ENCODE measurements at places on chromosomes 13 and 19.

DNA sequence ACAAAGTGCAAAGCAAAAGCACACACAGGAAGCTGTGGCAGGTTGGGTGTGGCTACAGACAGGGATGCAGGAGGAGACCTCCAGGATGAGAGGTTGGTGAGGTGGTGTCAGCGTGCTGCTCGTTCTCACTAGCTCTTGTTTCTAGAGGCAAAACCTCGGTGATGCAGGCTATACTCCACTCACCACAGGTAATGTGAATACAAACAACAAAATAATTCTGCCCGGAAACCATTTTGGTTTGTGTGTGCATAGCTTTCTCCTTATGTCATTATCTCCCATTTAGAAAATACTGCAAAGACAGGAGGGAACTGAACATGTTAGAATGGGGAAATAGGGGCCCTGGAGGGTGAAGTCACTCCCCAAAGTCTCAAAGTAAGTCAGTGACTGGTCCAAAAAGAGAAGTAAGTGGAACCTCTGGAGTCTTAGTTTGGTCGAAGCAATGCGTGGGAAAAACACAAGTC is 9.4 kb downstream of the LCP1 start:
- peak; percentile 73 for DNase-seq

DNA sequence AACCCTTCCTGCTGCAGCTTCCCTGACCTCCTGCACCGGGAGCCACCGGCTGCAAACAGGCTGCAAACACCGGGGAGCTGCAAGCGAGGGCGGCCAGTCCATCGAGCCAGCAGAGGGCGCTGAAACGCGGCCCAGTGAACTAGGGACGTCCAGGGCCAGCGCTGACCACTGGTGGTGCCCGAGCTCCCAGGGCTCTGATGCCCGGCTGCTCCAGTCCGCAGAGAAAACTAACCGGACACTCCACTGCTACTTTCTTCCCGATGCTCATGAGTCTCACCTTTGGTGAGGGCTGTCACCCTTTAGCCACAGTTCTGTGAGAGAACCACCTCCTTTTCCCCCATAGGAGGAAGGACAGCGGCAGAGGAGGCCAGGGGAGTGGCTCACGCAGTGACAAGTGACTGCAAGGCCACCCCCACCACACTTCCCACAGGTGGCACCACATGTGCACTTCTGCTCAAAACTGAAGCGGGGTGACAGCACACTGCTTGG is 82.8 kb upstream of the MTIF3 start:
- DNase-seq, result peak; percentile 41

GRCh38 chr13:109220631-109221030 is 565.8 kb downstream of the IRS2 start:
- DNase-seq, result no peak

GRCh38 chr13:76725211-76725610 is 161.0 kb downstream of the KCTD12 start:
- no peak for DNase-seq

GRCh38 chr19:5292822-5293611 is 47.6 kb downstream of the PTPRS start:
- peak; percentile 28 for DNase-seq

GRCh38 chr13:110411688-110412059 is 104.6 kb downstream of the COL4A2 start:
- DNase-seq, result no peak

GRCh38 chr19:1672769-1673644 is 20.6 kb upstream of the TCF3 start:
- no peak for DNase-seq

- DNase-seq, result no peak
These were observed 10.5 kb downstream of the MEF2B start for GRCh38 chr19:19159534-19159933.

DNA sequence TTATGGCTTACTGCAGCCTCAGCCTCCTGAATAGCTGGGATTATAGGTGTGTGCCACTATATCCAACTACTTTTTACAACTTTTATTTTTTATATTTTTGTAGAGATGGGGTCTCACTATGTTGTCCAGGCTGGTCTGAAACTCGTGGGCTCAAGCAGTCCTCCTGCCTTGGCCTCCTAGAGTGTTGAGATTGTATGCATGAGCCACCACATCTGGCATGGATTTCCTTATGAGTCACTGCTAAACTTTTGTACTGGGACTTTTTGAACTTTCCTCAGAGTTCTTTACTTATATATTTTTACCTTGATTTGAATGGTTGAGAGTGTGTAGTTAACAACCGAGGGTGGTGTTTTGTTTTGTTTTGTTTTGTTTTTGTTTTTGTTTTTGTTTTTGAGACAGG is 33.4 kb downstream of the DNAJC3 start:
- no peak for DNase-seq

DNA sequence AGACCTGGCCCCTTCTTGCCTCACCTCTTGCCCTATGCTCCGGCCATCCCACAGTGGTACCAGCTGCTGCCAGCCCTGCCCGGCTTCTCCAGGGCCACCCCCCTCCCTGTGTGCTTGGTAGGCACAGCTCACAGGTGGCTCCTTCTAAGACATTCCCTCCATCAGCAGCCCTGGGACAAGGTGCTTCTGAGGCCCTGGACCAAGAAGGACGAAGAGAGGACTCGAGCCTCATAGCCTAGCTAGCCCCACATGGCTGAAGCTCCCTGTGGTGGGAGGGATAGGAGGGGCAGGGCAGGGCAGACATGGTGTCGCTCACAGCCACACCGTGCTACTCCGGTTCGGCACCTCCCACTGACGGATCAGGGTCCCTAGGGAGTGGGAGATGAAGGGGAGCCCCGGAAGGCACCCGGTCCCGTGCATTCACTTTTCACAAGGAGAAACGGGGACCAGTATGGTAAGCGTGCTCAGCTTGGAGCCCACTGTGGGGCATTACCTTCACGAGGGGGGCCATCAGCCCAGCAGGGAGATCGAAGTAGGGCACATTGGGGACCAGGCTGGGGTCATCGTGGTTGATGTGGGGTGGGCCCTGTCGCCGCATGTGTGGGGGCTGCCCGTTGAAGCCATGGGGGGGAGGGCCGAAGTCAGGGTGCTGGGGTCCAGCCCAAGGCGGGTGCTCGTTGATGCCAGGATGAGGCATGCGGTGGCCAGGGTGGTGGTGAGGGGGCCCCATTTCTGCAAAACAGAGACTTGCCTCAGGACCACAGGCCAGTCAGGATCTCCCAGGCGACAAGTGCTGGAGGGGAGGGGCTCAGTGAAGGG is 19.5 kb downstream of the CHERP start:
- no peak for DNase-seq

DNA sequence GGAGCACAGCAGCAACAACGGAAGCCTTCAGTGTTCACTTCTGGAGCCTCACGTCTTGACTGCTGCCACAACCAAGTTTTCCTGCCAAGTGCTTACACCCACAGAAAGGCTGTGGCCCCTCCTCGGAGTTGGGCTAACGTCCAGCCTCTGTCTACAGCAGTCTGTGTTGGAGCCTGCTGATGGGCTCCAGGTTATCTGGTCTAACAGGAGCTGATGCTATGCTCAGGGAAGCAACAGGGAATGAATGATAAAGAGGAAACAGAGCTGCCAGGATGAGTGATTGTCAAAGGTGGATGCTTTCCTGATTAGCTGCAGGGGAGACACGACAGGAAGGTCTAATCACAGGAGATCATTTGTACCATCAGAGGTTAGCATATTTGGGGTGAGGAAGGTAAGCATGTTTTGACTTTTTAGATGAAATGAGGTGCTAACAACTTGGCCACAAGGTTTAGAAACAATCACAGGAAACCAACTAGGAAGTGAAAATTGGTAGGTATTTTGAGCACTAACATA is 53.8 kb upstream of the RCBTB2 start:
- peak; percentile 15 for DNase-seq

- peak; percentile 56 for DNase-seq
These were observed 128.4 kb downstream of the DPF1 start for GRCh38 chr19:38095411-38096308.

DNA sequence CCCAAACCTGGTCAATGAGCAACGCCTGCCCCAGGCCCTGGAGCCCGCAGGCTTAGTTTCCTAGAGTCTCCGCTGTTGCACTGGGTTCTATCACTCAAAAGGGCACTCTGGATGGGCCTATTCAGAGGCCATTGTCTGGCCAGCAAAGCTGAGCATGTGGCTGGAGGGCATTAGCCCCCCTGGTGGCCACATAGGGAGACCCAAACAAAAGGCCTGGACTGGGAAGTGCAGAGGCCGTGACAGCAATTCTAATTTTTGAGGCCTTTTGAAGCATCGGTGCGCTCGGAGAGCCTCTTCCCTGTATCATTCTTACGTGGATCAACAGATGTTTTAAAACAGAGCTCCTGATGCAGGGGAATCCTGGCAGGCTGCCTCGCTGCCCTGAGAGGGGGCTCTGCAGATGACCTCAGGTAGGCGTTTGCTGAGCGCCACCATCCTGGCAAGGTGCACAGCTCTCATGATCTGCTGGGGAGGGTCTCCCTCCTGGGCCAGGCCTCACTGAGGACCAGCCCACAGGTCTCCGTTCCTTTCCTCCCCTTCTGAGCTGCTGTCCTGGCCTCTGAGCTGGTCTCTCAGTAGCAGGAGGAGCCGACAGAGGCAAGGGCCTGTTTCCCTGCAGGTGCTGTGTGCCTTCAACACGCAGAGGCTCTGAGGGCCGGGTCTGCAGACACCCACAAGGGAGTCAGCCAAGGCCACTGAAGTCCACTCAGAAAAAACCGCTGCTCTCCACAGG is 190.5 kb downstream of the URI1 start:
- no peak for DNase-seq

- DNase-seq, result no peak
These were observed 4.1 kb downstream of the ATP11A start for GRCh38 chr13:112693831-112694497.

- DNase-seq, result peak; percentile 79
These were observed 64.2 kb upstream of the UQCRFS1 start for GRCh38 chr19:29277102-29277501.

DNA sequence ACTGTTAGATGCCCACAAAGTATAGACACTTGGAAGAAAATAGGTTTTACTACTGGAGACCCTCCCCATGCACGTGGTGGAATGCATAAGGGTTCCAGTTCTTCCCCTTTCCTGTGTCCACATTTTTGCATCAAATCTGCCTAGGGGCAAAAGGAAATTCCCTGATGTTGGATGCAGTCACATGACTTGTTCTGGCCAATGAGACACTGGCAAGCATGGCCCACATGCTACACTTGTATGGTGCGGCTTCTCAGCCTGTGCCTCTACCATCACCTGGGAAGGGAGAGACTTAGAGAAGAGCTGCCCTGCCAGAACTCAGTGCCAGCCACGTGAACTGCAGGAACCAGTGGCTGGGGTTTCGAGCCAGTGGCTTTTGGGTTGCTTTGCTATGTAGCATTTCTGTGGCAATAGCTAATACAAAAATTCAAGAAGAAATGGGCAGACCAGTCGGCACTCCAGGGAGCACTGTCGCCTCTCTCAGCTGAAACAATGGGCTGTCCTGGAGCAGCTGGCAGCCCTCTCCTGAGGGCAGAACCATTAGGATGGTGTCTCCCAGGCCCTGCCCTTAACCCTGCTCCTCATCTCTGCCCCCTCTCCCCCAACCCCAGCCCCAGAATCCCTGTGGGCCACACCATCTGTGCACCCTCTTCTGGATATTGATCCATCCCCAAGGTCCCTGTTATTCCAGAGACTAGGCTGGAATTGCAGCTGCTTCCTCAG is 634.0 kb downstream of the UQCRFS1 start:
- DNase-seq, result no peak

DNA sequence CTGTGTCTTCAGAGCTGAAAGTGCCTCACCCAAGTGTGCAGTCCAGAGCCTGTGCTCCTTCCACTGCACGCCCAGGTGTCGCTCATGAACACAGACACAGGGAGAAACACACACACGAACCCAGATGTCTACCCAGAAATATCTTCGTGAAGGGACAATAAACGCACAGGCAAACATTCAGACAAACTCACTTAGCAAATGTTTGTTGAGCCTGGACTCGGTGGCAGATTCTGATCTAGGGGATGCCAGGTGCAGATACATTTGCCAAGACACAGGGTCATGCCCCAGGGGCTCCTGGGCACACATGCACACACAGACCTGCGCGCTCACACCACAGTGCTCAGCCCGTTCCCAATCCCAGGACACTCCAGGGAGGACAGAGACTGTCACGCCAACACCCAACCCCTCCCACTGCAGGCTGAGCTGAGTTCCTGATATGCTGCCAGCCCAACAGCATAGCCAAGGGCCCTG is 31.9 kb downstream of the SCGB2B2 start:
- no peak for DNase-seq

DNA sequence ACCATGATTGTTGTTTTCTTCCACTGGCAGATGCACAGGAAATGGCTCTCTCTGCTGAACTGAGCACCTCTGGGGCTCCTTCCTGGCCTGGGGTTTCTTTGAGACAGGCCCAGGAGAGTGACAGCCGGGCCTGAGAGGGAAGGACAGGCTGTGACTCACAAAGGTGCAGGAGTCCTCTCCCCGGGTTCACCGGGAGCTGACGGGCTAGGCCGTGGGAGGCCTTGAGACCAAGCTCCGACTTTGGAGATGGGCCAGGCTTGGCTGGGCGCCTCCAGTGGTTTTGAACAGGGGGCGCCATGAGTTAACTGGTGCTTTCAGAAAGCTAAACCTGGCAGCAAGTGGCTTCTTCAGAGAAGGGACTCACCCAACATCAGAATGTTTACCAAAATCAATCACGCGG is 143.4 kb downstream of the URI1 start:
- DNase-seq, result no peak

DNA sequence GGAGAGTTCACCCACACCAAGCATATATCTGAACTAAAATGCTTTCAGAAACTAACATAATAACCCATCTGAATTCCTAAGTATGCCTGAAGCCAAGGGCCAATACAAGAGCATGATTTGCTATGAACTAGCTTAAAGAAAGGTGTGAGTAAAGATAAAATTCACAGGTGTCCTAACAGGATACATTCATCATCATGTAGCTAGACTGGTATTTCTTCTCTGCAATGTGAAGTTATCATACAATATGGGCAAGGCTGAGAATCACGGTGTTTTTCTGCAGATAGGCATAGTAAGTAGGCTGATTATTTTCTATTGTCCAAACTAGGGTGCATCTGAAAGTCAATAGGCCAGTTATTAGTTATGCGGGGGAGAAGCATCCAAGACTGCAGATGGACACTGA is 63.1 kb downstream of the STK24 start:
- no peak for DNase-seq

- DNase-seq, result no peak
These were observed 4.2 kb downstream of the NALCN start for GRCh38 chr13:101412076-101412475.

Measured in CD4-positive, alpha-beta T cell treated with Interleukin-10 for 1 hour (primary cell).